ENCODE measurements at places on chromosomes 1 and 21.

DNA sequence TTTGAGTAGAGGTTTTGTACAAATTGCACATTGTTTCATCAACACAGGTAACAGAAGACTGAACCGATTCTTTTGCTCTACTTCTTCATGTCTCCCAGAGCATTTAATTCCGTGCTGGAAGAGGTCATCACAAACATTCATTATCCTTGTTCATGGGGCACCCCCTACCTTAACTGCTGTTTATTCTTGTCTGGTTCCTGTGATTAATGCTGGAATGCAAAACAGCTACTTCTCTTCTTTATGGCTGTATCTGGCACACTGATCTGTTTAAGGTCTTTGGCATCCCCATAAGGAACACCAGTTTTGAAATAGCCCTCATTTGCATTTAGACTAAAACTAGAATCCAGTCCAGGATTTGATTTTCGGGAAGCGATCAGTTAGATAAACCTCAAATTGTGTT is 42.2 kb downstream of the NTNG1 start:
- DNase-seq, result no peak

- no peak for DNase-seq
Observed at GRCh38 chr1:243944429-243945160, 94.6 kb upstream of the AKT3 start.

DNA sequence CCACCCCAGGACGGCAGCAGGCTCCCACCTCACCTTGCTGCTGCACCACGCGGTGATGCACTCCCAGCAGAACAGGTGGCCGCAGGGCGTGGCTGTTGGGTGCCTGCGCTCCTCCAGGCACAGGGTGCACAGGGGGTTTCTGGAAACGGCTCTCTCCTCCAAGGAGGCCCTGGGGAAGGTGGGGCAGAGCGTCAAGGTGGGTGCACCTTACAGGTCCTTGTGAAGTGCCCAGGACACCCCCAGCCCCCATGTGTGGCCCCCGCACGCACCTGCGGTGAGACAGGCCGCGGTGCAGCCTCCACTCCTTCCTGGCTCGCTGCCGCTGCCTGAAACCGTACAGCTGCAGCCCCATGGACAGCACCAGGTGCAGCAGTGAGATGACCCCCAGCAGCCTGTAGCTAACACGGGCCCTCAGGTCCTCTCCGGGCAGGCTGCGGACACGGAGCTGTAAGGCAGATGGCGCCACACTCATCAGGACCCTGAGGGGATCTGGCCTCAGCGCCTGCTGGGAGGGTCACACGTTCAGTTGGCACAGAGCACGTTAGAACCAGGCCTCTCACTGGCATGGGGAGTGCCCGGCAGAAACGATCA is 5.8 kb downstream of the PEX10 start:
- no peak for DNase-seq

DNA sequence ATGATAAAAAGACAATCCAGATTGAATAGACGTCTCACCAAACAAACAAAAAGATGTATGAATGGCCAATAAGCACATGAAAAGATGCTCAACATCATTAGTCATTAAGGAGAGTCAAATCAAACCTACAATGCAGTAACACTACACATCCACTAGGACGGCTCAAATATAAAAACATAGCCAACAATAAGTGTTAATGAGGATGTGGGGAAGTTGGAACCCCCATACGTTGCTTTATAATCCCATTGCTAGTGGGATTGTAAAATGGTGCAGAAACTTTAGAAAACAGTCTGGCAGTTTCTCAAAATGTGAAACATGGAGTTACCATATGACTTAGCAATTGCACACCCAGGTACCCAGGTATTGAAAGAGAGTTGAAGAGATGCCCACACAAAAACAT is 14.7 kb upstream of the IL24 start:
- no peak for DNase-seq

GRCh38 chr21:42991992-42992740 is 17.8 kb downstream of the PKNOX1 start:
- DNase-seq, result no peak

GRCh38 chr1:63873751-63874150 is 99.9 kb downstream of the ROR1 start:
- no peak for DNase-seq

DNA sequence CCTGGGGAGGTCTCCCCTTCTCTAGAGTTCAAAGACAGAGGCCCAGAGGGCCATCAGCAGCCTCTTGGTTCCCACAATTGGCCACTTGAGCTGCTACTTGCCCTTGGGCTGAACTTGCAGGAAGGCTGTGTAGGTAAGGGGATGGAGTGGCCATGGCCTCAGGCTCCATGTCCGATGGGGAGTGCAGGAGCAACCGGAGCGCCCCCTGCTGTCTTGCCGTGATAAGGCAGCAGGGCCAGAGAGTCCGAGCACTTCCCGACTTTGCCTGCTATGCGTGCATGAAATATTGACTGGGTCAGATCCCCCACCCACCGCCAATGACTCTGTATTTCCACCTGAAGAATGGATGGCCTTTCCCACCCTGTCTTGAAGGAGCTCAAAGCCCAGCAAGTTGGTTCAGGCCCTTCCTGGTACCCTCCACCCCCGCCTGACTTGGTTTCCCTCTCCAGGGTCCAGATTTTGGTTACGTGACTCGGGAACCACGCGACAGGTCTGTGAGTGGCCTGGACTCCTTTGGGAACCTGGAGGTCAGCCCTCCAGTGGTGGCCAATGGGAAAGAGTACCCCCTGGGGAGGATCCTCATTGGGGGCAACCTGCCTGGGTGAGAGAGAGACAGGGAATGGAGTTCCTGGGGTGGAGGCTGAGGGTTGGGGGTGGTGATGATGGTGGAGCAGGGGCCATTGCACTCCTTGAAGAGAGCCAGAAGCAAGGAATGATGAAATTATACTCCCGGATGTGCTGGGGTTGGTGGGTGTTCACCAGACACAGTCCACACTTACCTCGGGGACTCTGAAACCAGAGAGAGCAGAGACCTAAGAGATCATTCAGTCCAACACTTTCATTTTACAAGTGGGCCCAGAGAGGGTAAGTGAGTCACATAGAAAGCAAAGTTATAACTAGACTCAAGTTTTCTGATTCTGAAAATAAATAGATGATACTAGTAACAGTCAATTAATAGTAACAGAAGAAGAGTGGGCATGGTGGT is 25.6 kb downstream of the PADI3 start:
- no peak for DNase-seq

DNA sequence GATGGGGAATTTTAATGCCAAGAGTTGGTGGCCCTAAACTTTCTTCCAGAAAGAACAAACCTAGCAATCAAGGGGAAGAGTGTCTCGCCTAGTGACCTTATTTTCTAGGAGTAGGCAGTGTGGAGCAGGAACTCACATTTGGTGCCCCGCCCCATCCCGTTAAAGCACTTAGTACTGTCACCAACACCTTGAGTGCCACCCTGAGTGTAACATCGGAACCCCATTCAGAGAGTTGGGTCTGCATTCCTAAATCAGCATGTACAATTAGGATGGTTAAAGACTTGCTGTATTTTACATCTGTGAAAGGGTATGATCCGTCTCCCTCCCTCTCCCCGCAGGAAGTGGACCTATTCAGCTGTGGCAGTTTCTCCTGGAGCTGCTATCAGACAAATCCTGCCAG is 15.5 kb downstream of the ETS2 start:
- no peak for DNase-seq

- DNase-seq, result no peak
Observed at GRCh38 chr1:112285746-112286145, 110.3 kb upstream of the CTTNBP2NL start.

- DNase-seq, result no peak
Observed at GRCh38 chr1:218760601-218761570, 412.8 kb upstream of the LYPLAL1 start.

- peak; percentile 71 for DNase-seq
Observed at GRCh38 chr1:155322571-155322952, 1.9 kb downstream of the RUSC1 start.

- DNase-seq, result no peak
Observed at GRCh38 chr1:110302836-110303235, 36.3 kb upstream of the RBM15 start.

DNA sequence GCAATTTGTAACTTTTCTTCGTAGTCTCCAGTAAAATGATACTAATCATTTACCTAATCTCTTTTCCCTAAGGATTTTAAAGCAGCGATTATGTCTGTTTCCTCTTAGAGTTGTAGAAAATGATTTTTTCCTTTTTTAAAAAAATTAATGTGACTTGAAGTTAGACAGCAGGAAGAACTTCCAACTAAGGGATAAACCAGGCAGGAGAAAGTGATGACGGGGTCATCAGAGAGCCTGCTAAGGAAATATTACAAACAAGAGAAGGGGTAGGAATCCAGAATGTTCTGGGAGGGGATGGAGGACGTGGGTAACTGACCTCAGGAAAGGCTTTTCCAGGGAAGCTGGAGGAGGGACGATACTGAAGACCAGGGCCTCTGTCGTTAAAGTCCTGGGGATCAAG is 8.8 kb upstream of the ETV3L start:
- no peak for DNase-seq

DNA sequence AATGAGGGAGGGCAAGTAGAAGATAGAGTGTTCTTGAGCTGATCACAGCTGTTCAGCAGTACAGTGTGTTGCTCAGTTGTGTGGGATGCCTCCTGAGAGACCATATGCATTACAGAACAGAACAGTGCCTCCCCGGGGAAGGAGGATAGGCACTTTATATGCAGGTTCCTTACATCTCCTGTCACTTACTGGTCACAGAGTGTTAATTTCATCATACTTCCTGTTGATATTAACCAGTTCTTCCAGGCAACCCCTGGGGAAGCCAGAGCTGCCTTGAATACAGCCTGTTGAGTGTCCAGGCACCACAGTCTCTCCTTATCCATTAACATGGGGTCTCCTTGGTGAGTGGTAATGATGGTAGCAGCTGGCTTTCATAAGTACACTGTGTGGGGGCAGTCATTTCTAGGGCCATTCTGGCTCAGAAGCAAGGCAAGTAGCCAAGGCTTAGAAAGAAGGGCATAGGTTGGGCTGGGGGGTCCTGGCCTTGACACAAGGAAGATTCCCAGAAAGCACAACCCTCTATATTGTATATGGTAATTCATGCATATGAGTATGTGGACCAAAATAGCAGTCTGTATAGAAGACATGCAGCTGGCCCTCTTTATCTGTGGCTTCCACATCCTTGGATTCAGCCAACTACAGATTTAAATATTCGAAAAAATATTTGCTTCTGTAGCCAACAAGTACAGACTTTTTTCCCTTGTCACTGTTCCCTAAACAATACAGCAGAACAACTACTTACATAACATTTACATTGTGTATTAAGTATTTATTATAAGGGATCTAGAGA is 142.4 kb downstream of the ZP4 start:
- DNase-seq, result no peak

DNA sequence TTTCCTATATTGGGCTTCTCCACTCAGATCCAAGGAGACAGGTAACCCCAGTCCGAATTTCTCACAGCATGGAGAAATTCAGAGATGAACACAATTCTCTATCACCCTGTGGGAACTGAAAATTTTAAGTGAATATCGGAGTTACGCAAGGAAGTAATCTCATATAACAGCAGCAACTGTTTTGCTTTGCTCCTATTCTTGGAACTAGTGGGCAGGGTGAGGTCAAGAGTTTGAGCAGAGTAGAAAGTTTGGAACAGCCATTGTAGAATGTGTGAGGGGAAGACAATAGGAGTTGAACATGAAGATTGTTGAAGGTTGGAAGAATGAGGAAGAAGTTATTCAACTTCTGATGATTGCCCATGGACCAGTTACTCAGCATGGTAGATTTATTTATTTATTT is 24.3 kb upstream of the SLC35D1 start:
- DNase-seq, result no peak

- DNase-seq, result no peak
Observed at GRCh38 chr1:203065986-203066385, 19.8 kb downstream of the MYOG start.

GRCh38 chr1:26938659-26939025 is 17.1 kb downstream of the NUDC start:
- DNase-seq, result no peak

DNA sequence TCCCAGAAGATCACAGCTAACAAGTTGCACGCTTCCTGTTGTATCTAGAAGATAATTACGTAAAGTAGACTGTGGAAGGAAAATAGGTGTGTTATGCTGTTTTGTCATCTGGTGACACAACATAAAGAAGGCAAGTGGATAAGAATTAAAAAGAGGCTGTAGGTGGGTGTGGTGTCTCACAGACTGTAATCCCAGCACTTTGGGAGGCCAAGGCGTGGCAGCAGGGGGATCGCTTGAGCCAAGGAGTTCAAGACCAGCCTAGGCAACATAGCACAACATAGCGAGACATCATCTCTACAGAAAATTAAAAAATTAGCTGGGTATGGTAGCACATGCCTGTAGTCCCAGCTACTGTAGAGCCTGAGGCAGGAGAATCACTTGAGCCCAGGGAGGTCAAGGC is 17.9 kb upstream of the ZNF281 start:
- no peak for DNase-seq

DNA sequence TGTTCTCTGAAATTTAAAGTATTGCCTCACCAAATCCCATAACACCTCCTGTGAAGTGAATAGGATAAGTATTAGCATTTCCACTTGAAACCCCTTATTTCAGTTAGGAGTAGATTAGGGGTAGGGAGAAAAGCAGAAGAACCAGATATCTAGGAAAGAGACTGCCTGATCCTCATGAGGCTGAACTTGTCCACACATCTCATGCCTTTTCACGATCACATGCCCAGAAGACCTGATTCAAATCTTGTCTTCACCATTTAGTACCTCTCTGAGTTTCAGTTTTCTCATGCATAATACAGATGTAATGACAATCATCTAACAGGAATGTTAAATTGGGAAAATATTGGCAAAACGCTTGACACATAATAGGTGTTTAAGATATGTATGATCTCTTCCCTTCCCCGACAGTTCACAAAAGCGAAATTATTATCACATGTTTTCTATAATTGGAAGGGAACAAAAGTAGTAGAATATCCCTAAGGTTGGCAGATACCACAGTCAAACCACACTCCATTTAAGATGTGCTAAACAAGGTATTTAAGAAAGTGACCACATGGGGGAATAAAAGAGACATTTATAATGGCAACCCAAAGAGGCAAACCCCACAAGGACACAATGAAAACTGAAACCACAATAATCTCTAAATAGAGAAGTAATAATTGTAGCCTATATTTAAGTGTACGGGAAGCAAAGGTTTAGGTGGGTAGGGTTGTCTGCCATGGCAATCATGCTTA is 25.2 kb downstream of the GFI1 start:
- DNase-seq, result no peak

- no peak for DNase-seq
Observed at GRCh38 chr1:100530141-100530540, 7.8 kb upstream of the GPR88 start.

- peak; percentile 61 for DNase-seq
Observed at GRCh38 chr1:207698822-207699483, 52.9 kb upstream of the CD46 start.

- no peak for DNase-seq
Observed at GRCh38 chr1:57325117-57325516, 98.7 kb downstream of the DAB1 start.

- DNase-seq, result no peak
Observed at GRCh38 chr1:103497404-103497803, 28.1 kb upstream of the RNPC3 start.

Measured in sciatic nerve (tissue), 2 donors.